Occipital lobe (tissue), 3 donors: ENCODE measurements at places on chromosomes 7 and 10.

DNA sequence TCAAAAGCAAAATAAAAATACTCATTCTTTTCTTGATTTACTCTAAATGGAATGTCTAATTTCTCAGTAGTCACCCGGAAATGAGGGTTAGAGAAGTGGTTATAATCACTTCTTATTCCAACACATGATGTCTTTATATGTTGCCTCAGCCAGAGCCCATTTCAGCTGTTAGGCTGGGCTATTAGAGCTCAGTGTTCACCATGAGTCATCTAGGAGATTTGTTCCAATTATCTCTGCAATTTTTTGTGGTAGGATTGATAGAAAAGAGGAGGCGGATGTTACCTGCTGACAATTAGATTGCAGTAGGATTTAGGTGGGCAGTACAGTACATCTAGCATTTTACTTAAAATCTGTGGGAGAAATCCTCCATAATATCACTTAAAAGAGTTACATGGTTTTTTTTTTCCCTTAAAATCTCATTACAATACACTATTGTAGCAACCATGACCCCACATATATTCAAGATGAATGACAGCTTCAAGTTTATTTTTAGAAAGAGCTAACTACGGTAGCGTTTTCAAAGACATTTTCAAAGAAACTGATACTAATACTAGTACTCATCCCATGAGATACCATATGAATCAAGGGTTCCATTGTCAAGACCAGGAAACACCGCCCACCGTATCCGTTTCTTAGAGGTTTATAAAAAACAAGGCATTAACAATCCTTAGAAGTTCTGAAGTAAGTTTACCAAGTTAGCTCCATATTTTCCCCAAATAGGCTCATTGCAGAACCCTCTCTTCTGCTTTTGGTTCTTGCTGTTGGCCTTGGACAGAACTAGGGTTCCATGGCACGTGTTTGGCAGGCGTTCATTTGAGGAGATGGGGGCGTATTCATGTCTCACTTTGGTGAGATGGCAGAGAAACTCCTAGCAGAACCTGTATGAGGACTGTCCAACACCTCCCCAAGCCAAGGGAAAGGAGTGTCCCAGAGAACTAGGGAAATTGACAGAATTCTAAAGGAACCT lies 10.4 kb downstream of the CPA2 start:
- no peak for DNase-seq

DNA sequence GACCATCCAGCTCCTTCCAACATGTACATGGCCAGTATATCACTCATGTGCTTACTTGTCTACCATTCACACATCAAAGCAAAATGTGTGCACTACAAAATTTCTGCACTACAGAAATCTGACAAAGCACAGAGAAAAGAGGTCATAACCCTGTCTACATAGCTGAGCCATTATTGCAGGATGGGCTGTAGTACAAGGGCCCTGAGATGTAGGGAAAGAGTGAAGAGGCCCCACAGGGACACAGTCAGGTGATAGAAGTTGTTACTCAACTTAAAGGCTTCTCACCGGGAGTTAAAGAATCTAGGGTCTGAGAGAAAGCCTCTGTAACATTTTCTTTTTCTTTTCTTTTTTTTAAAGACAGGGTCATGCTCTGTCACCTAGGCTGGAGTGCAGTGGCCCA lies 17.5 kb downstream of the AVPI1 start:
- no peak for DNase-seq

- no peak for DNase-seq
These were observed 21.9 kb downstream of the ADCY1 start for GRCh38 chr7:45595809-45596664.

GRCh38 chr10:131195558-131196159 lies 115.9 kb downstream of the TCERG1L start:
- no peak for DNase-seq

- no peak for DNase-seq
These were observed 108.6 kb downstream of the CACNA2D1 start for GRCh38 chr7:82335001-82335400.

DNA sequence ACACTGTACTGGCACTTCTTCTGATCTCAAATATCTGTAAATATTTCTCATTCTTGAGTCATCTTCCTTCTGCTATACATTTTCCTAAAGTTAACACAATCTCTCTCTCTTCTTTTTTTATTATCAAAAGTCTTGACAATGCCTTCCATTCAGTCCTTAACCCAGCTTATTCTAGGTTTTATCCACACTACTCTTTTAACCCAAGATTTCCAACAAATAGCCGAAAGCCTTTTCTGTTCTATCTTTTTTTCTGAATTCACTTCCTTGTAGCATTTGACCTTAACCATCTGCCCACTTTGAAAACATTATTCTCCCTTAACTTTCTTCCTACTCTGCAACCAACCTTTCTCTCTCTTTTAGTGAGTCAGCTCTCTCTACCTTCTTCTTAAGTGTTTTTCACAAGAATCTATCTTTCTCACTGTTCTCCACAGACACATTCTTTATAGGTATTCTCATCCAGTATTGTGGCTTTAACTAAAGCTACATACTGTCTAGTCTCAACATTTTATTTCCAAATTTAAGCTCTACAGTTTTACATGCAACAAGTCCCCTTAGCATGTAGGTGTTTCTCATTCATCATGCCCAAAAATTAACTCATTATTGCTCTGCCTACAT lies 915.6 kb downstream of the KCNMA1 start:
- no peak for DNase-seq

DNA sequence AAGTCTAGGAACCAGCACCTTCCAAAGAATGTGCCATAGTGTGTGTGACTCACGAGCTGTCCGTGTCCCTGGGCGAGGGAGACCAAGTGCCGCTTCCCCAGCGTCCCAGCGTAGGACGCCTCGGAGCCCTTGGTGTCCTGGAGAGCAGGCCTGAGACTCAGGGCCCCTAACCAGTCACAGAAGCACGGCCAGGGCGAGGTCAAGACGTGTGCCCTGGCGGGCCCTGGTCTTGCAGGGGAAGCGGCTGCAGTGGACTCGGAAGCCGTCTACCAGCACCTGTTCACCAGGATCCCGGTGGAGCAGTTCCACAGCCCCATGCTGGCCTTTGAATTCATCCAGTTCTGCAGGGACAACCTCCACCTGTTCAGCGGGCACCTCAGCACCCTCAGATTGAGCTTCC lies 10.6 kb downstream of the AP5Z1 start:
- no peak for DNase-seq

DNA sequence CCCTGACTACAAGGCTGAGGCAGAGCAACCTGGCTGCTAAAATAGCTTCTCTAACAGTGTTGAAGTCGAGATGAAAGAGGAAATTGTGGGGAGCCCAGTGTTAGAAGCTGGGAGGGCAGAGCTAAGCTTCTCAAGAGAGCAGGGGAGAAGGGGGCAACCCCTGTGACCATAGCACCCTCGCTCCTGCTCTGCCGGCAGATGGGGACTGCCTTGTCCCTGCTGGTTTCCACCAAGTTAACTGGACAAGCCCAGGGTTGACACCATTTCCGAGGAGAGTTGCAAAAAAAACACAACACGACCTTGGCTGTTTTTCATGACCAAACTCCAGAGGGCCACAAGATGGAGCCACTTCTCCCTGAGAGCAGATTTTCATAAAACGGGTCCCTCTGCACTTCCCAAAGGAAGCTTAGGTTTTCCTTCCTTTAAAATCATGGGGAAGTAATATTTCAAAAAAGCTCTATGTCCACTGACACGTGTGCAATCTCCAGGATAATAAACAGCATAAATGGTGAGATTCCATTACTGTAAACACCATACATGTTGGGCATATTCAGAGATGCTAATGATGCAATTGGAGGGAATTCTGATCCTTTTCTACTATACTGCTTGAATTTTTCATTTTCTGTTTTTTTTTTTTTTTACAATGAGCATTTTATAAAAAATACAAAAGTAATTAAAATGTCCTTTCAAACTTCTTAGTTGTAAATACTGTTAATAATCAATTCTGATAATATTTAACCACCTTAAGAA lies 140.4 kb downstream of the PIP4K2A start:
- DNase-seq, result no peak

GRCh38 chr7:33070277-33070676 lies 7.7 kb upstream of the NT5C3A start:
- DNase-seq, result no peak

- no peak for DNase-seq
These were observed 178.1 kb downstream of the PTEN start for GRCh38 chr10:88041243-88042159.

GRCh38 chr10:8577686-8578085 lies 523.2 kb downstream of the GATA3 start:
- DNase-seq, result no peak

- DNase-seq, result no peak
These were observed 71.3 kb downstream of the PIP4K2A start for GRCh38 chr10:22643116-22643515.

DNA sequence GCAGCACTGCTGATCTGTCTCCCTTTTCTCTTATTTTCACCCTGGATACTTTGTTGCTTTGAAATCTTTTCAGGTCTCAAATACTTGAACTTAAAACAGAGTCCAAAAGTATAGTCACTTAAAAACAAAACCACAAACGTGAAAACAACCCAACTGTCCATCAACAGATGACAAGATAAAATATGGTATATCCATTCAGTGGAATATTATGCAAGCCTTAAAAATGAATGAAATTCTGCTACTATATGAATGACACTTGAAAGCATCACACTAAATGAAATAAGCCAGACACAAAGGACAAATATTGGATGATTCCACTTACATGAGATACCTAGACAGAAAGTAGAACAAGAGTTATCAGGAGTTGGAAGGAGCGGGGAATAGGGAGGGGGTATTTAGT lies 44.7 kb upstream of the EFCAB10 start:
- DNase-seq, result no peak

GRCh38 chr10:26952094-26952493 lies 91.3 kb upstream of the ABI1 start:
- no peak for DNase-seq

- no peak for DNase-seq
These were observed 182.6 kb downstream of the REEP3 start for GRCh38 chr10:63703740-63704345.

GRCh38 chr7:1141651-1142050 lies 18.3 kb downstream of the ZFAND2A start:
- DNase-seq, result no peak

- DNase-seq, result no peak
These were observed 81.8 kb downstream of the WNT2 start for GRCh38 chr7:117241088-117241487.
